ENCODE measurements at places on chromosomes 7 and 10.

GRCh38 chr7:1103789-1104515, 16.0 kb downstream of the GPER1 start:
- DNase-seq, result no peak

DNA sequence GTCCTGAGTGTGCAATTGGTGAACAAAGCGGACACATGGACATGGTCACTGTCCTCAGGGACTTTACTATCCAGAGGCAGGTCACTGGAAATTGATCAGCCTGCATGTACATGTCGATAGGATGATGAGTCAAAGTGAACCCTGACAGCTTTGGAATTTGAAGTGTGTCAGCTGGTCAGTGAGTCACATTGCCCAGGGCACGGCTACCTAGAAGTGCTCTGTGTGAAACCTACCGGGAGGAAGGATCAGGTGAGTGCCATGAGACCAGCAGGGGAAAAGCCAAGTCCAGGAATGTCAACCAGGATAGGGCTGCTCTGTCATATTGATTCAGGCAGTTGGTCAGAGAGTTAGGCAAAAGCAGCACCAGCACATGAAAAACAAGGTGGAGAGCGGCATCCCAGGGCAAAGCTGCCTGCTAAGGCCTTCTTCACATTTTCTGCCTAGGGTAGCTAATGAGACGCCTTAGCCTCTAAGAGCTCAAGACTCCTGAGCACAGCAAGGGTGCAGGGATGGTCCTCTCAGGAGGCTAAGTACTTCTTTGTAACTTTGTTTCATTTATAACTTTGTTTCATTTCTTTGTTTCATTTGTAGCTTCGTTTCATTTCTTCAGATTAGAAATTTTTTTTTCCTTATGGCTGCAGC, 19.4 kb upstream of the PDCD4 start:
- no peak for DNase-seq

GRCh38 chr10:10854725-10855124, 162.9 kb upstream of the CELF2 start:
- no peak for DNase-seq

GRCh38 chr10:15254808-15255648, 86.5 kb upstream of the NMT2 start:
- DNase-seq, result peak; percentile 41

DNA sequence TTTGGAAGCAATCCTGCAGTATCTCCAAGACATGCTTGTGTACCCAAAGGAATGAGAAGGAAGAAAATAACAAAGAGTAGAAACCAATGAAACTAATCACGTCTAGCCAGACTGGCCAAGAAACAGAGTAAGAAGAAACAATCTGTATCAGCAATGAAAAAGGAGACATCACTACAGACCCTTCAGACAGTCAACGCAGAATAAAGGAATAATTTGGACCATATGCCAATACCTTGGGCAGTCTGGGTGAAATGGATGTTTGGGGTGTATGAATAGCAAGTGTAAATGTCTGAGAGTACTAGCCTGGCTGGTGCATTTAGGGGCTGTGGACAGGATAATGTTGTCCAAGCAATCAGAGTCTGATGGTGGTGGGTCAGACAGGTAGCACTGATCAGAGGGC, 61.1 kb downstream of the SLC29A4 start:
- no peak for DNase-seq

GRCh38 chr7:108525327-108525984, 479 bp downstream of the PNPLA8 start:
- peak; percentile 80 for DNase-seq

DNA sequence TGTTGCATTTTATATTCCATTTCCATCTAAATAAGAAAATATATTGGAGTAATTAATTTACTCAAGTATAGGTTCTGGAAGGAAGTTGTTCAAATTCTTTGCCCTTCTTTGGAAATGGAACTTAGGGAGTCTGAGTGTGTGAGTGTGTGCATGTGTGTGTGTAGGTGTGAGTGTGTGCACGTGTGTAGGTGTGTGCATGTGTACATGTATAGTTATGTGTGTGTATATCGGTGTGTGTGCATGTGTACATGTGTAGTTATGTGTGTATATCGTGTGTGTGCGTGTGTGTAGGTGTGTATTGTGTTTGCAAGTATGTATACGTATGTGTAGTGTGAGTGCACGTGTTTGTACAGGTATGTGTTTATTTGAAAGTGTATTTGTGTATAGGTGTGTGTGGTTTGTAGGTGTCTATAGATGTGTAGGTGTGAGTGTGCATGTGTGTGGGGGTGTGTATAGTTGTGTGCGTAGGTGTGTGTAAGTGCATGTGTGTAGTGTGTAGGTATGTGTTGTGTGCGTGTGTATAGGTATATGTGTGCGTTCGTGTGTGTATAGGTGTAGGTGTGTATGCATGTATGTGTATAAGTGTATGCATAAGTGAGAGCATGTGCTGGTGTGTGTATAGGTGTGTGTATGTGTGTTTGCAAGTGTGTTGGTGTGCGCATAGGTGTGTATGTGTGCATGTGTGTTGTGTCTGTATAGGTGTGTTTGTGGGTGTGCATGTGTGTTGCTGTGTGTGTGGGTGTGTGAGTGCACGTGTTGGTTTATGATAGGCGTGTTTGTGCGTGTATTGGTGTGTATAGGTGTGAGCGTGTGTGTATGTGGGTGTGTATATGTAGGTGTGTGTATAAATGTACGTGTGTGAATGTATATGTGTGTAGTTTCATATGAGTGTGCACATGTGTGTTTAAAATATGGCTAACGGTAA, 266.2 kb downstream of the CAMK1D start:
- no peak for DNase-seq

DNA sequence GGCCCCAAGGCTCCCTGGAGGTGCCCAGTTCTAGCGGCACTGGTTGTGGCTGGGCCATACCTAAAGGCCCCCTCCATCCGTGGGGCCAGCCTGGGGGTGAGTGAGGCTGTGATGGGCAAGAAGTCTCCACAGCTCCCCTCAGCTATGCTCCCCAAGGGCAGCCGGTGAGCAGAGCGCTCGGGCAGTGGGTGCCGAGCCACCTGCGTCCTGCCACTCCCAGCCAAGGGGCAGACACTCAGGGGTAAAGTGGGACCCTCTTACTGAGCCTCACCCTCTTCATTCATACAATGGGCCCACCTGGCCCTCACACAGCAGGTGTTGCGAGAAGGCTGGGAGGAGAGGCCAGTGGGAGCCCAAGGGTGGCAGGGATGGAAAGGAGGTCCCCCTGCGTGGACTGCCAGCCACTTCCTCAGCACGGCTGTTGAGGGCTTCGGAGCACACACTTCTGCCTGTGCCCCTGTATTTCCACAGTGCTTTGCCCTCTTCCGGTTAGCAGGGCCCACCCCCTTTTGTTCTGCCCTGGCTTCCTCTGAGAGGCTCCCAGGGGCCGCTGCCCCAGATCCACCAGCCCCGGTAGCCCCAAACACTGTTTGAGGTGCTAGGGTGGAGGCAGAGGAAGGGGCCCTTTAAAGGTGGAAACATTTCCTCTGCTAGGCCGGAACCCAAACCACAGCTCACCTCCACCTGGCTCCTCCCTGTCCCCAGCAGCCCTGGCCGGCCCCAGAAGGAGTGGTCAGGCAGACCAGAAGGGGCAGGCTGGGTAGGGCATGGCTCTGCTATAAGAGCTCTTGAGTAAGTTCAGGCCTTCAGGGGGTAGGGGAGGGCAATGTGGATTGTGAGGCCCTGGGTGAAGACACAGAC, 16.4 kb upstream of the C10orf105 start:
- no peak for DNase-seq

- no peak for DNase-seq
These were observed 137.7 kb downstream of the NEUROD6 start for GRCh38 chr7:31202801-31203200.

DNA sequence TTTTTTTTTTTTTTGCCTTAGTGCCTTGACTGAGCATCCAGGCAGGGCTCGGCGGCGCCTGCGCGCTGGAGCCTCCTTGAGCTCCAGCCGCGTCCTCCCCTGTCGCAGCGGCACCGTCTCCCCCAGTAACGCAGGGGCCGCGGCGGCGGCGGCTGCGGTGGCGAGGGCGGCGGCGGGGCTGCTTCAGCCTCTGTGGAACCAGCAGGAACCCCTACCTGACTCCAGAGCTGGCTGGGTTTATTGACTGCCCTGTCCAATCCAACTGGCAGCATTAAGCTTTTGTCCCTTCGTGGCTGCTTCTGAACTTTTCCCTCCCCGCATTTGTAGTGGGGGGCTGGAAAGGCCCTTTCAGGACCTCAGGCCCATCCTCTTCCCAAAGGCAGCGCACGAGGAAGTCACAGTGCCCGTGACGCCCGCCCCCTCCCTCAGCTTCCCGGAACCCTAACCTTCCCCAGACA, at the start of gene GPR85:
TSS of gene GPR85 (minus strand) at position 397 of the 458 bp plus-strand sequence. CDS start 2,106 bp downstream, outside the sequence.
- peak; percentile 73 for DNase-seq

DNA sequence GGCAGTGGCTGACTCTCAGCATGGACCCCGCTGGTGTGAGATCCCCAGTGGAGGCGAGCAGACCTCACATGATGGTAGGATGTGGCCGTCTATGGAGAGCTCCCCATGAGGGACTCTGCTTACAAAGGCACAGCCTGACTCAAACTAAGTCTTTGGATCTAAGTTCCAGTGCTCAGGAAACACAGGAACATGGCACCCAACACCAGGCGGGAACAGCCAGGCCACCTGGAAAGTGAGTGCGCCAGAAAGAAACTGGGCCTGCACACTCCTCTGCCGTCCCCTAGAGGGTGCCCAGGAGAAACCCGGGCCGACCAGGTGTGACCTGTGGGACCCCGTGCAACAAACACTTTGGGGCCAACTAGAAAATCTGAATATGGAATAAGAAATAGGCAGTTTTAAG, 10.0 kb downstream of the PITRM1 start:
- peak; percentile 52 for DNase-seq

GRCh38 chr10:74681917-74682627, 144.3 kb upstream of the KAT6B start:
- no peak for DNase-seq

GRCh38 chr10:115456812-115457211, 363.6 kb downstream of the ATRNL1 start:
- no peak for DNase-seq

DNA sequence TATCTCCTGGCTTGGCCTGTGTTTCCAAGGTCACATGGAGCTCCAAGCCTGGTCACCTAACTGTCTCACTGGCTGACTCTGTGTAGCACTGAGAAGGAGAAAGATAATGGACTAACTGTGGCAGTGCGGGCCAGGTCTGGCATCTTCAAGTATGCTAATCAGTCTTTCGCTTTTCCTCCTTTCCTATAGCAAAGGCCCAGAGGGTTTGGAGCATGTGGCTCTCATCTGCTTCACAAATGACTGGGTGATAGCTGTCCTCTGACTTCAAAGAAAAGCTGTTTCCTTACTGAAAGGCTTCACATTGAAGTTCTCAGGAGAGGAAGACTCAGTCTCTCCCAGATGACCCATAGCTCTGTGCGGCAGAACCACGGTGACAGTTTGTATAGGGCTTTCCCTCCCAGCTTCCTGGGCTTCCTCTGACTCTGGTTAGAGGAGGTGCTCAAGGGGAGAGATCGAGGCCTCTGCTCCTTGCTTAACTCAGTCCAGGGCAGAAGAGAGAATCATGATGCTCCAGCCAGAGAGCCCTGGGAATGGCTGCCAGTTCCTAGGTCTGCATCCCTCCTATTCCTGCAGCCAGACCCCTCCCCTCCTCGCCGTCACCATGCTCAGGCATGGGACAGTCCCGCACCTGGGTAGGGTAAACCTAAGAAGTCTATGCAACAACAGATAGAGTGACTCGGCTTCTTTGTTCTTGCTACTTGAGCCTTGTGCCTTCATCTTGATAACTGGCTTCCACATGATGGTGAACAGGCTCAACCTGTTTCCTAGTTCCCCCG, 72.3 kb downstream of the CCDC71L start:
- no peak for DNase-seq

DNA sequence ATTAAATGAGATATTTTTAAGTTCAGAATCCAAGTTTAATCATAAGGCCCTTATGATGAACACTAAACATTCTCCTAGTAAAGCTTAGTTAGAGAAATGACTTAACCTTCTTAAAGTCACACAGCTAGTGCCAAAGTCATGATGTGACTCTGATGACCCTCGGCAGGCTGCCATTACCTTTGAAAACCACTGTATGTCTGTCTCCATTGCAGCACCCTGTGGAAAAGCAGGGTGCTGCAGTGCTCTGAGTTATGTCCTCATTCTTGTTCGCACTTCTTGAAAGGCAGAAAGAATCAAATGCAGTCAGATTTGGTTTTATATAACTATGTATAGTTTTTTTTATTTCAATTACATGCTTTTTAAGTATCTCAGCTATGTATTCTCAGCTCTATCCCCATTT, 105.0 kb downstream of the PHTF2 start:
- DNase-seq, result no peak
